ENCODE measurements at places on chromosomes 3 and 15.

GRCh38 chr3:16520970-16521881 lies 7.7 kb upstream of the RFTN1 start:
- no peak for DNase-seq

DNA sequence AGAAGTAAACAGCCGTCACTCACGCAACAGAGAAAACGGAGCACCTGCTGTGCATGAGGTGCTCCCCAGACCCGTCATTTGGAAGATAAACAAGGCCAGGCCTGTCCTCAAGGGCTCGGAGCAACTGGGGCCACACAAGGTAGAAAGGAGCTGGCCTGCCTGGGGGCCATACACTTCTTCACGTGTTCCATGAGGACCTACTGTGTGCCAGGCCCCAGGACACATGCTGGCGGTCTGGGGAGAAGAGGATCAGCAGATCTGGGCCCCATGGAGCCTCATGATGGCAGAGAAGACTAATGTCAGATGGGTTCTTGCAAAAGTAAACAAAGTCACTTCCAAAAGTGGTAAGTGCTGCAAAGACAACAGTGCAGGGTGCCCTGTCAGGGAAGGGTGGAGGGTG lies 14.3 kb downstream of the WNT7A start:
- DNase-seq: no peak

GRCh38 chr3:3309887-3310286 lies 130.4 kb upstream of the CRBN start:
- no peak for DNase-seq

DNA sequence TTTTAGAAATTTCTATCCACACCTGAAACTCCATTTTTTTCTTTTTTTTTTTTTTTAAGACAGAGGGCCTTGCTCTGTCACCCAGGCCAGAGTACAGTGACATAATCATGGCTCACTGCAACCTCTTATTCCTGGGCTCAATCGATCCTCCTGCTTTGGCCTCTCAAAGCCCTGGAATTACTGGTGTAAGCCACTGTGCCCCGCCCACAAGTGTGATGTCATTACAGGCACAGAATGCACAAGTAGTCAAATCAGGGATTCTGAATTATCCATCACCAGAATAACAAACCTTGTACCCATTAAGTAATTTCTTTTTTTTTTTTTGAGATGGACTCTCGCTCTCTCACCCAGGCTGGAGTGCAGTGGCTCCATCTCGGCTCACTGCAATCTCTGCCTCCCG lies 1.9 kb downstream of the UQCRC1 start:
- no peak for DNase-seq

DNA sequence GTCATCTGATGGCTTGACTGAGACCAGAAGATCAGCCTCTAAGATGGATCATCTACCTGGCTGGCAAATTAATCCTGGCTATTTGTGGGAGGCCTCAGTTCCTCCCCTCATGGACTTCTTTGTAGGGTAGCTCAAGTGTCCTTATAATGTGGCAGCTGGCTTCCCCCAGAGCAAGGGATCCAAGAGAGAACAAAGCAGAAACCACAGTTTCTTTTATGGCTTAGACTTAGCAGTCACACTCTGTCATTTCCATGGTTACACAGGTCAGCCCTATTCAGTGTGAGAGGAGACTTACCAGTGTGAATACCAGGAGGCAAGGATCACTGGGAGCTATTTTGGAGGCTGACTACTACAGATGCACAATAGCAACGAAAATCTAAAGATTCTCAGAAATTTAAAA lies 15.3 kb upstream of the ARL14 start:
- no peak for DNase-seq

DNA sequence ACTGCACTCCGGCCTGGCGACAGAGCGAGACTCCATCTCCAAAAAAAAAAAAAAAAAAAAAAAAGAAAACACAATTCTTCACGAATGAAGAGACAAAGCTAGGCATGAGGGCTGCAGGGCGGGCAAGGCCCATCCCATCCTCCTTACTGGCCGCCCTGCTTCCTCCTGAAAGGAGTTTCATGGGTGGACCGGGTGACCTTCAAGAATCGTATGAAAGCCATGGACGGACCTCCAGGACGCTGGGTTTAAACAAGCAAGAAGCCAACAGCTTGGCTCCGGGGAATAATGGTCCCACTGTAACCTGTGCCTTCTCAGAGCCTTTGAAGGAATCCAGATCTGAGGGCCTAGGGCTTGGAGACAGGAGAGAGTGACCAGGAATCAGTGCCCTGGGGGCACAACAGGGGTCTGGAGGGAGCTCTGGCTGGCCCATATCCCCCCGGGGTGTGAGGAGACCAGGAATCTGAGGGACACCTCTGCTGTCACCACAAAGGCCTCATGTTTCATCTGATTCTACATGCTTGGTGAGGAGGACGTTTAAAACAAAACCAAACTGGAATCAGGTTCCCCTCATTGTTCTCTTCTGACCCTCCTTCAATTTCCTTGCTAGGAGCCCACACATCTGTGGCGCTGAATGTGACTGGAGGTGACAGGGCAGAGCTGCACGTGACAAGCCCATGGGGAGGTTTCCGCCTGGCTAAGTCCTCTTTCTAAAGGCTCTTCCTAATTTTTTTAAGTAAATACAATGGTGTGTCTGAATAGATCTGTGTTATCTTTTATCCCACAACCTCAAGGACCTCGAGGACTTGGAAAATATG lies 46.1 kb downstream of the WHAMM start:
- DNase-seq: no peak

GRCh38 chr3:50453907-50454306 lies 49.5 kb downstream of the CACNA2D2 start:
- DNase-seq: no peak

- no peak for DNase-seq
Observed at GRCh38 chr3:127113571-127113891, 79.4 kb upstream of the PRR23E start.
